ENCODE measurements at places on chromosomes 2 and 18.

- DNase-seq = no peak
Measured at GRCh38 chr2:44136252-44136651, 32.4 kb upstream of the PPM1B start.

GRCh38 chr2:37917281-37918228, 7.5 kb upstream of the RMDN2 start:
- DNase-seq = no peak

- no peak for DNase-seq
Measured at GRCh38 chr2:118641711-118642110, 205.7 kb downstream of the EN1 start.

GRCh38 chr2:203786549-203787351, 80.3 kb downstream of the CD28 start:
- no peak for DNase-seq
